Fibroblast of skin of back (primary cell): ENCODE measurements at places on chromosomes 11 and 22.

- no peak for DNase-seq
These were observed 22.2 kb upstream of the CYP2D6 start for GRCh38 chr22:42152661-42153270.

DNA sequence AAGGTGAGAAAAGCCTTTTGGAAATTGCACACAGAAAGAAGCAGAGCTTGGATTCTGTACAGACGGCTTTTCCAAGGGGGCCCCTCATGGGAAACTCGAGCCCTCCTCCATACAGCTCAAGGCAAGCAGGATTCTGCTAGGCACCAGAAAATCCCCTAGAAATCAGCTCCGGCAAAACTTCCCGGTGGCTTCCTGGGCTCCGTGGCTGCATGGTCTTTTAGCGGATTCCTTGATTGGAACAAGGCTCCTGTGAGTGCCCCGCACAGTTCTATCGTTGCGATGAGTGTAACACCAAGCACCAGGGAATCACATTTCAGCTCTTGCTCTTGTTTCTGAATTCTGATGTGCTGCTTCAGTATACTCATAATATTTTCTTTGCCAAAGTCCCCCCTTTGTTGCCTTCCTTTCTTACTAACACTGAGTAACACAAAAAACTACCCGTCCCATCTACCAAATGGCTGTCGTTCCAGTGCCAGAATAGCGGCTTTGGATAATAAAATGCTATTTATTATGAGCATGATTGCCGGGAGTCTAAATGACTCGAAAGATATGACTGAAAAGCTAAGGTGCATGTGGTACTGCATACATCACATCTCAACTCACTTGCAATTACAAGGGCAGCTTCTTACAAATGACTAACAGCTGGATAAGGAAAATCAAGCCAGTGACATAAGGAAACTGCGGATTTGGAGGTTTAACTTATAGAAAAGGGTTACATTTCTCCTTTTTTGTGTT, 494.1 kb downstream of the DLG2 start:
- peak; percentile 11 for DNase-seq

- no peak for DNase-seq
These were observed 14.3 kb upstream of the TOLLIP start for GRCh38 chr11:1323774-1324173.

- no peak for DNase-seq
These were observed 3.2 kb downstream of the SLC22A8 start for GRCh38 chr11:63012430-63012829.

DNA sequence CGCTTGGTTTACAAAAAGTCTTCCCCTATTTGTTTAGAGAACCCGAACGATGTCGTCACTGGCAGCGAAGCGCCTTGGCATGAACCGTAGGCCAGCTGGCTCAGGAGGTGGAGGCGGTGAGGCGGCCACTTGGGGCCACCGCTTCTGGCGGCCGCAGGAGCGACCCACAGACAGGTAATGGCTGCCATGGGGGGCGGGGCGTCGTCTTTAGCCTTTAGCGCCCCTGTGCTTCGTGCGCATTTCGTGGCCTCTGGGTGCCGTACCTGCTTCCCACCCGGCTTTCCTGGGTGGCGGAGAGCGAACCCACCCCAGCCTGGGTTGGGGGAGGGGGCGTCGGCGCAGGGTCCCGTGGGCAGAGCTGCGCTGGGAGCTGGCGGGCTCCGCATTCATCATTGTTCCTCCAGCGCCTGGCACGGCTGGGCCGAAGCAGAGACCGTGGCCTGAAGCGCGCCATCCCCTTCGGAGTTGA, 469 bp upstream of the OSBP2 start:
- peak; percentile 17 for DNase-seq

DNA sequence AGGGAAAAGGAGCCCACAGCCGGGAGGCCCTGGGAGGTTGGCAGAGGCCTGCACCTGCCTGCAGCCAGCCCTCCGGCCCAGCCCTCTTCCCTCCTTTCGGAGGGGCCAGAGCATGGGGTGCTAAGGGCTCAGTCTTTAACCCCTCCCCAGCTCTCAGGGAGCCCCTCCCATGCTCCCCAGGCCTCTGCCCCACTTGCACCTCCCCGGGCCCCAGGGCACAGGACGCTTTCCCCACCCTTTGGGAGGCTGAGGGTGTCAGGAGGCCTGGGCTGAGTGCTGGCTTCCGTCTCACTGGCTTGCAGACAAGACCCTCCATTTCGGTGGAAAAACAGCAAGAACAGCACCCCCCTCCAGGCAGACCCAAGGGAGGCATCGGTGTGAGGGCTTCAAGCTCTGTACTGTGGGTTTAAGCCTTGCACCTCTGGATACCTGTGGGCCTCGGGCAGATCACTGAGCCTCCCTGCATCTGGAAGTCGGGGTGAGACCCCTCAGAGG, 7.3 kb downstream of the ASCL2 start:
- DNase-seq: no peak

- DNase-seq: no peak
These were observed 27.7 kb upstream of the MUC5B start for GRCh38 chr11:1194977-1195681.

GRCh38 chr22:24758164-24758799, 16.2 kb downstream of the PIWIL3 start:
- peak; percentile 42 for DNase-seq

GRCh38 chr22:38406617-38407016, 48.4 kb downstream of the KCNJ4 start:
- DNase-seq: no peak

DNA sequence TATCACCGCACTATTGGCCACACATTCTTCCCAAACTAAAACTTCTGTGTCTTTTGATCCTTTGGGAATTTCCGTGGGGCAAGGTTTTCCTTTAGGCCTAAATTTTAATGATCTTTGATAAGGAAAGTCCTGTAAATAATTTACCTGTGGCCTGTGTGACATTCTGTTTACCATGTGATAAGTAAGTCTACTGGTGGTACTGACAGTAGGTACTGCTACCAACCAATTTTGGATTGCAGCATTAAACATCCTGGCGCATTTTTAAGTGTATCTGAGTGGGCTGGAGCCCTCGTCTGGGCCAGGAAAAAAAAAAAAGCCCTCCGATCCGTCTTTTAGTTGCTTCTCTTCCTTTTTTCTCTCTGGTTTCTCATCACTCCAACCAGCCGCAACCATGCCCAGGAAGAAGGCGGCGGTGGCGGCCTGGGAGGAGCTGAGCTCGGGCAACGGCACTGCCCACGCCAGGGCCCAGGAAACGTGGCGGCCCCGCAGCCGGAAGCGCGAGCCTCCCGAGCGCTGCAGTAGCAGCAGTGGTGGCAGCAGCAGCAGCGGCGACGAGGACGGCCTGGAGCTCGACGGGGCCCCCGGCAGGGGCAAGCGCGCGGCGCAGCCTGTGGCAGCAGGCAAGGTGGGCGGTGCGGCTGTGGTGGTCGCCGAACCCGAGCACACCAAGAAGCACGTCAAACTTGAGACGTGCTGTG, 33.6 kb downstream of the ASRGL1 start:
- DNase-seq: no peak

GRCh38 chr11:72584293-72584938, 89.8 kb downstream of the PDE2A start:
- no peak for DNase-seq

GRCh38 chr22:46500201-46500600, 37.2 kb downstream of the CELSR1 start:
- DNase-seq: no peak

- no peak for DNase-seq
These were observed 1.2 kb downstream of the SIK3 start for GRCh38 chr11:117097014-117097388.

GRCh38 chr22:45218976-45219375, 21.7 kb downstream of the KIAA0930 start:
- no peak for DNase-seq

DNA sequence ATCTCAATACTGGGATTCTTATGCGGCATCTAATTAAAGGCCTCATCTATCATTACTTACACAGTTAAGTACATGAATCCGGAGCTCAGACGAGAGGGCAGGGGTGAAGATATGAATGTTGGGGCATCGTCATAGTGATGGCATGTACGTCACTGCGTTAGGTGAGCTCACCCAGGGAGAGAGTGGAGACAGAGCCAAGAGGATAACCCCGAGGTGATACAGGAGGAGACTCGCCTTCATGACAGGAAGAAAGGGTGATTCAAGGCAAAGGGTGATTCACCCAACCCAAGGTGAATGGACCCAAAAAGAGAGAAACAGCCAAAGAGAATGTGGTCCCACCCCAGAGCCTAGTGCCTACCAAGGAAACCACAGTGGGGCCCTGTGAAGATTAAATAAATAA, 132.9 kb upstream of the BLID start:
- no peak for DNase-seq

GRCh38 chr11:123254357-123254756, 59.3 kb upstream of the CLMP start:
- DNase-seq: no peak

DNA sequence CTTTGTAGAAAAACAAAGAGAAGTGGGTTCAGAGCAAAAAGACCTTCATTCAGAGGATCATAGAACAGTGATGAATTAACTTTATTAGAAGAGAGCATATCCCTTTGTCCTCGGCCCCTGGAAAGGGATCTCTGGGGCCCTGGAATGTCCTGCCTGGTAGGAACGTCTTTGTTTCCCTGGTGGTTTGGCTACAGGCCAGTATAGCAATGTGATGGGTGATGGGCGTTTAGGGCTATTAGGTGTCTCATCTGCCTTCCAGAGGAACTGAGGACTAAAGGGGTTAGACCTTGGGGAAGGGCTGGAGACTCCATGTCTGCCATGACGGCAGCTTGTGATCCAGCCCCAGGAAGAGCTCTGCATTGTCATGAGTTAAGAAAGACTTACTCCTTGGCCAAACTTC, 9.1 kb downstream of the APOL4 start:
- peak; percentile 26 for DNase-seq

DNA sequence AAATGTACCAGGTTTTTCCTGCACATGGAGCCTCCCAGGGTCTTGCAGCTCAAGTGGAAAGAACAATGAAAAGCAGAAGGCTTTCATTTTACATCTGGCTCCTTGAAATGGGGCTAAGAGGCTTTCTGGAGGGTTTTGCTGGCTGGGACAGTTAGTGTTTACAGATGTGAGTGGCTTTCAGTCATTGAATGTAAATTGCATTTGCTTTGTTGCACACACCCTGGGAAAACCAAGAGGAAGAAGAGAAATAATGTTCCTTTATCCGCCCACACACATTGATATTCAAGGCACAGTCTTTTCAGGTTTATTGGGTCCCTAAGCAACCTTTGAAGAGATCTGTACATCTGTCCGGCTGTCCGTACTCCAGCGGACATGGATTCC, 144.5 kb downstream of the SPON1 start:
- no peak for DNase-seq

DNA sequence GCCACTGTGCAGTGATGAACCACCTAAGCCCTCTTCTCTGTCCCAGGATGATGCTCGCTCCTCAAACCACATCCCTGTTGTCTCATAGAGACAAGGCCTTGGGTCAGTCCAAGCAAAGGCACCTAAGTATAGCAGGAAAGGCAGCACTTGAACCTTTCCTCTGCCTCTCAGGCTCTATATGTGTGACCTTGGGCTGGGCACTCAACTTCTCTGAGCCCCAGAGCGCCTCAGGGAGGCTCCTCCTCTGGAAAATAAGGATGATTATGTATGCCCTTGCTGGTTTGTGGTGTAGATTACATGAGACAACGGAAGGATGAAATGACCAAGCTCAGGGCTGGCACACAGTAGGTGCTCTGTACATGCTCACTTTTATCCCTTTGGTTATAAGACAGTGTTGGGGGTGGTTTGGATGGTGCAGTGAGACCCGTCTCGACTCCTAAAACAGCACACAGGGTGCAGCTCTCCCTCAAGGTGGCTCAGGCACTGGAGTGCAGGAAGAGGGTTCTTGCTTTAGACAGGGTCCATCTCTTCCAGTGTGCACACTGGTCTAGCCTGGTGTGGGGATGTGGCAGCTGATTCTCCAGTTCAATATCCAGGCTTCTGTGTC, 40.2 kb upstream of the ACCSL start:
- DNase-seq: no peak

DNA sequence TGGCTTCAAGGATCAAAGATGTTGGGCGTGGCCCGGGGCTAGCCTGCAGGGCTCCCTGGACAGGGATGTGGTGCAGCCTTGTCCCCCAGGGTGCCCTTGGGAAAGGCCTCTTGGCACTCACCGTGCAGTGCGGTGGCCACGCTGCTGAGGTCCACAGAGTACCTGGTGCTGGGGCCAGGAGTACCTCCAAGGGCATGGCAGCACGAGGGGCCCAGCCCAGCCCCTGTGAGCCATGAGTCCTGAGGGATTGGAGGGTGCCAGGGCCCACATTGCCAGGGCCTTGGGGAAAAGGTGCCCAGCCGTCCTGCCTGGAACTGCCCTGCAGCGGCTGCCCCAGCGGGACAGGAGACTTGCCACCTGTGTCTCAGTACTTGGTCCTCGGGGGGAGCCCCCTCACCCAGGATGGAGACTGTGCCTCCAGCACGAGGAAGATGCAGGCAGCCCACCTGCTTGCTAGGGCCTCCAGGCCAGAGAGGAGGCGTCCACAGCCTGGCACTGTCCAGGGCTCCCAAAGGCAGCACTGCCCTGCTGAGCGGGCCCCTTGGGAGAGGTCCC, 44.2 kb downstream of the GRAMD4 start:
- DNase-seq: no peak

DNA sequence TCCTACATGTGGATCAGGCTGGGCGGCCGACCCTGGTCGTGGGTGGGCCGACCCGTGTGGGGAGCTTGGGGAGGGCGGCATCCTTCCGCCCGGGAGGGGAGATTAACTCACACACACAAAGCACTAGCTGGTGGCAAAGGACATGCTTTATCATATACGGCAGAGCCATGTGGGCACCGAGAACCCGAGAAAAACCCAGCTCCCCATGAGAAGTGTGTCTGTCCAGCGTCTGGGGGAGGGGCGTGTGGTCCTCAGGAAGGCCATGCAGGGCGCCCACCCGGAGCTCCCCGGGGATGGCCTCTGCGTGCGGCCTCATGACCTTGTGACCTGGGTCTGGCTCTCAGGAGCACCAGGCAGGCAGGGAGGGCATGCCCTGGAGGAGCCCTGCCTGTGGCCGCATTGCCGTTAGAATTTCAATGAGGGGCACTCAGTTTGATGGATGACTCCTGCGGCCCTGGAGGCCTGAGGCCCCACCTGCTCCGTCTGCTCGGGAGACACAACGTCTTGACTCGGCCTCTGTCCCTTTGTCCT, 39.4 kb upstream of the TOLLIP start:
- DNase-seq: no peak

DNA sequence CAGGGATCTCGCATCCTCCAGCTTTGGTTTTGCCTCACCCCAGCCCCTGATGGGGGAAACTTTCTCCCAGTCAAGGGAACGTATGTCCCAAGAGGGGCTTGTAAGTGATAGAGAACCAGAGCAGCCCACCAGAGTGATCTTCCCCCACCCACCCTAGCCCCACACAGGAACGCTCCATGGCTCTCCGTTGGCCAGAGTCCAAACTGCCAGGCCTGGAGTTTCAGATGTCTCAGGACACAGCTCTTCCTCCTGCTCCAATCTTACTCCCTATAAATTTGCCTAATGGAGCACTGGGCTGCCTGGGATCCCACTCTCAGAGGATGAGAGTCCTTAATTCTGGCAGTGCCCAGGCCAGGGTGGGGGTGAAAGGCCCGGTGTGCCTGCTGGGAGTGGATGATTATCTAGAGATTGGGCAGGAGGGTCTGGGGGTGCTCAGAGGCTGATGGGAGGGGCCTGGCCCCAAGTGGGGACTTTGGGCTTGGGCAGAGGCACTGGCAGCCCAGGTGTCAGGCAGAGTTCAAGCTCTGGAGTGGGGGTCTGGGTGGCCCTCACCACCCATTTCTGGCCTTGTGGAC, 79.9 kb downstream of the WNT7B start:
- DNase-seq: no peak

- DNase-seq: no peak
These were observed 13.0 kb upstream of the TP53AIP1 start for GRCh38 chr11:128955636-128956035.

- DNase-seq: no peak
These were observed 98.5 kb downstream of the TMEM135 start for GRCh38 chr11:87136236-87136635.

GRCh38 chr22:48641906-48642475, 1185.7 kb downstream of the BRD1 start:
- no peak for DNase-seq
